ENCODE measurements at places on chromosomes 16 and 17. TPM values are rescaled to one million over a fixed set of nuclear protein-coding genes. Genes with fewer than 3 reads are reported as not detected.

DNA sequence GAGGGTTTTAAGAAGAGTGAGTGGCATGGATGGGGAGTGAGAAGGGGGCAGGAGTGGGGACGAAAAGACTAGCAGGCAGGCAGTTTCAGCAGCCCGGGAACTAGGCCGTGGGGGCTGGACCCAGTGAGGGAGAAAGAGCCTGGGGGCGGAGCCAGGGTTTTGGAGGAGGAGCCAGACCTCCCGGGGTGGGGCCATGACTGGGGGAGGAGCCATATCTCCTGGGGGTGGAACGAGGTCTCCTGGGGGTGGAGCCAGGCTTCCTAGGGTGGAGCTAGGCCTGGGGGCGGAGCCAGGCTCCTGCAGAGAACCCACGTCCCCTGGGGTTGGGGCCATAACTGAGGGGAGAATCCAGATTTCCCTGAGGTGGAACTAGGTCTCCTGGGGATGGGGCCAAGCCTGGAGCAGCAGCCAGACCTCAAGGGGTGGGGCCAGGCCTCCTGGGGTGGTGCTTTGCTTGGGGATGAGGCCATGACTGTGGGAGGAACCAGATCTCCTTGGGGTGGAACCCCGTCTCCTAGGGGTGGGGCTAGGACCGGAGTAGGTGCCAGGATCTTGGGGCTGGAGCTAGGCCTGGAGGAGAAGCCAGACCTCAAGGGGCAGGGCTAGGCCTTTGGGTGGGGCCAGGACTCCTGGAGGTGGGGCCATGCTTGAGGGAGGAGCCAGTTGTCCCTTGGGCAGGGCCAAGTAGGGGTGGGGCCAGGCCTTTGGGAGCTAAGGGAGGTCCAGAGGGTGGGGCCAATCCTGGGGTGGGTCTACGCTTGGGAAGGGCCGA lies 41.7 kb upstream of the JPH3 start:
- H3K27me3 ChIP-seq = no peaks in the 10 kb centered on the region
- H3K4me3 ChIP-seq = no peak overlapping the region
- no peaks in the 10 kb centered on the region for H3K4me1 ChIP-seq
- H3K27ac ChIP-seq = no peak overlapping the region

DNA sequence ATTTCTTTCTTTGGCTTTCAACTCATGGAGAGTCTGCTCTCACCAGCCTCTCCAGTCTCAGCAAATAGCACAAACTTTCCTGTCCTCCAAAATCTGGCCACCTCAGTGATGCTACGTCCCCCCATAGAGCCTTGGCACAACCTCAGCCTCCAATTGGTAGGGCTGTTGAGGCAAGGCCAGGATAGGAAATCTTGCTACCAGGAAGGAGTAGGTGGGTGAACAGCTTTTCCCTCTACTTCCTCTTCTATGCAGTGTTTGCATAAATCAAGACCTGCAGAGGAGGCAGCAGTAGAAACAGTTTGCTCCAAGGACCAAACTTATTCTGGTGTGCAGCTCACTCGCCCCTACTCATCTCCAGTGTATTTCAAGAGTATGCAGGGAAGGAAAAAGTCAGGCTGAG lies 701 bp upstream of the DPEP2 start:
- no peak for DNase-seq
- peaks cover 29% of the 10 kb centered on the region for H3K4me1 ChIP-seq
- no peaks in the 10 kb centered on the region for H3K27me3 ChIP-seq
- peak overlapping the region; percentile 75 for H3K4me3 ChIP-seq

DNA sequence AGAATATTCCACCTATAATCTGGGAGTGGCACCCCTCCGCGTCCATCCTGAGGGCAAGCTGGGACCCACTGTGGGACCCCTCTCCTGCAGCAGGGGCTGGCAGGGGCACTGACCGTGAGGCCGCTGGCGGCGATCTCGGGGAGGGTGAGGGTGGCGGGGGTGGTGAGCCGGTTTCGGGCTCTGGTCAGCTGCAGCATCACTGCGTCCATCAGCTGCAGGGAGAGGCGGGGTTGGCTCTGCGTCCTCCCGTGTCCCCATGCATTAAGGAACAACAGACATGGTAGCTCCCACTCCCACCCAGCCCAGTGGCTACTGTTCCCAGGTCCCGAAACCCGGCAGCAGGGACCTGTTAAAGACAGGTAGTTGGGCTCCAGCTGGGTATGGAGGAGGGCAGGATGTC lies 3.3 kb downstream of the SMIM22 start:
- H3K27ac ChIP-seq = no peak overlapping the region
- no peak overlapping the region for H3K4me3 ChIP-seq
- DNase-seq = no peak
- no peaks in the 10 kb centered on the region for H3K27me3 ChIP-seq

DNA sequence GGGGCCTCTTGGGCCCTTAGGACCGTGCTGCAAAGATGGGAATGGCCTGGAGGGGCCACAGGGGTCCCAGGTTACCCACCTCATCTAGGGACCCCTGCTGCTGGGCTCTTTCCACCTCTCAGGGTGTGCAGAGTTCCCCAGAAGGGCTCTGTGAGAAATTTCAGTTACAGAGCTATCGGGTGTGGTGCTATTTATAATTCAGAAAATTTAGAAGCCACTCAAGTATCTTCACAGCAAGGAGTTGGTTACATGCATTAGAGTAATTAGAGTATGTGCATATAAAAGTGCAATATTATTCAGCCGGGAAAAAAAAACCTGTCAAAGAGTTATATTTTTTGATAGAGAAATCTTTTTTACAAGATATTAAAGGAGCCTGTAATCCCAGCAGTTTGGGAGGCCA lies 18.9 kb downstream of the C16orf90 start:
- no peak overlapping the region for H3K27ac ChIP-seq
- DNase-seq = no peak
- H3K27me3 ChIP-seq = no peaks in the 10 kb centered on the region
- no peaks in the 10 kb centered on the region for H3K36me3 ChIP-seq
- no peak overlapping the region for H3K4me3 ChIP-seq

GRCh38 chr17:69725146-69725545 lies 310.6 kb downstream of the MAP2K6 start:
- no peak overlapping the region for H3K4me3 ChIP-seq
- no peak overlapping the region for H3K27ac ChIP-seq
- no peaks in the 10 kb centered on the region for H3K36me3 ChIP-seq
- no peaks in the 10 kb centered on the region for H3K27me3 ChIP-seq
- DNase-seq = no peak

DNA sequence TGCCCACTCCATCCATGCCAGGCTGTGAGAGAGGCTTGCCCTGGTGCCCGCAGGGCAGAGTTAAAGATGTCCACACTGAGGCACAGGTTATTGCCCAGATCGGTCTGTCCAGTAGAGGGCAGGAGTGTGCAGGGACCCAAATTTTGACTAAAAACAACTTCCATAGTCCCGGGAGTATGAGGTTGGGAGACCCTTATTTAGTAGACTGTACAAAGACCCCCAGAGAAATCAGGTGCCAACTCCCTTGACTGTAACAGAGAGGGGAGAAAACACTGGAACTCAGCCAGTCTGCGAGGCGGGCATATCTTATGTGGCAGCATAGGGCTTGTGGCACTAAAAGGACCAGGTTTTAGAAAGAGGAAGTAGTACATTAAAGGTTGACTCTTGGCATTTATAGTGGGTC lies 43.4 kb downstream of the HNF1B start:
- no peak overlapping the region for H3K27ac ChIP-seq
- H3K27me3 ChIP-seq = no peaks in the 10 kb centered on the region
- no peaks in the 10 kb centered on the region for H3K4me1 ChIP-seq

- H3K36me3 ChIP-seq = no peaks in the 10 kb centered on the region
- no peak overlapping the region for H3K4me3 ChIP-seq
- no peak overlapping the region for H3K27ac ChIP-seq
- no peaks in the 10 kb centered on the region for H3K4me1 ChIP-seq
- no peak for DNase-seq
Observed at GRCh38 chr17:65088621-65089360, 32.3 kb upstream of the GNA13 start.

GRCh38 chr17:8887301-8887700 lies 19.8 kb upstream of the PIK3R6 start:
- DNase-seq = no peak
- no peak overlapping the region for H3K4me3 ChIP-seq
- no peaks in the 10 kb centered on the region for H3K27me3 ChIP-seq
- H3K36me3 ChIP-seq = peaks cover 54% of the 10 kb centered on the region

DNA sequence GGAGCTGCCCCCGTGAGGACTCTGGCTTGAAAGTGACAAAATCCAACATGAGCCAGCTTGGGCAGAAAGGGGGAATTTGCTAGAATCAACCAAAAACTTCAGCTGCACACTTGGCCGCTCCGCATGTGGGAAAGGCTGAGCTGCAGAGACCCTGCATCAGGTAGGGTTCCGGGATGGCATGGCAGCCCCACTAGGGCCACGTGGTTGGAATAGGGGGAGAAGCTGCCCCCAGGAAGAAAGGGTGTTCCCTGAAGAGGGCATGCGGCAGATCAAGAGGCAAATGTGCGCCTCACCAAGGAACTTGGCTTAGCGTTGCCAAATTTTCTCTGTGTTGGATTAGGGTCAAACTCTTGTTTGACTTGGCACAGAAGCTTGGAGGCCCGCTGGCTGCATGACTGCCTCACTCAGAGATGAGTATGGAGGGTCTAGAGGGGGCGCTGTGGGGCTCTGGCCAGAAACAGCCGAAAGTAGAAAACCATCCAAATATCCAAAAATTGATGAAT lies 29.2 kb upstream of the WFIKKN2 start:
- H3K27ac ChIP-seq = no peak overlapping the region
- DNase-seq = no peak
- H3K27me3 ChIP-seq = no peaks in the 10 kb centered on the region
- no peaks in the 10 kb centered on the region for H3K36me3 ChIP-seq

DNA sequence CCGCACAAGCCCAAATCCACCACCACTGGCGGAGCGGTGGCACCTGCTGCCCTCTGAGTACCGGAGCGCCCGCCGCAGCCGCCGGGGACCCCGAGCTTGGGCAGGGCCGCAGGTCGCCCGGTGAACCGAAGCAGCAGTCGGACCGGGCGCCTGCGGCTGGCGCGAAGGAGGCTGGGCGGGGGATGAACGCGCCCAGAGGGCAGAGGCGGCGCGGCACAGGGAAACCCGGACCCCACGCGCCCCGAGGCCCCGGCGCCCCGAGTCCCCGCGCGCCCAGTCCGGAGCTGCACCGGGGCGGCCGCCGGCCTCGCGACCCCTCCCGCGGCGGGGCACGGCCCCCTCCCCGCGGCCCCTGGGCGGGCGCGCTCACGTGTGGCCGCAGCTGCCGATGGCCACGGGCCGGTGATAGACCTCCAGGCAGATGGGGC lies 393 bp downstream of the RNF166 start:
- peaks cover 40% of the 10 kb centered on the region for H3K4me1 ChIP-seq
- H3K27ac ChIP-seq = peak overlapping the region; percentile 88

DNA sequence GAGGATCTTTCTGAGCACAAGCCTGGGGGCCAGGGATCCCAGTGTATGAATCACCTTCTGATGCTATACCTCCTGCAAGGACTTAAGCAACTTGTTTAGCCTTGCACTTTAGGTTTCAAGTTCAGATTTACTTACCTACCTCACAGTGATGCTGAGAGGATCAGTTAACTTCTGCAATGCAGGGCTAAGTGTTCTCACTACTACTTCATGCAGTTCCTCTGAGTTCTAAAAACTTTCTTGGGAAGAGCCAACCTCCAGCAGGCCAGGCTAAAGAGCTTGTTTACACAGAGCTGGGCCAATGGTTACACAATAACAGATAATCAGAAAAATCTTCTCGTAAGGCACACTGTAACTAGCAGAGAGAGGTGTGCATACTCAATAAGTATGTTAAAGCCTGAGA lies 13.0 kb downstream of the VEZF1 start:
- no peak overlapping the region for H3K4me3 ChIP-seq
- DNase-seq = no peak
- peaks cover 22% of the 10 kb centered on the region for H3K36me3 ChIP-seq
- H3K27me3 ChIP-seq = no peaks in the 10 kb centered on the region
- H3K4me1 ChIP-seq = no peaks in the 10 kb centered on the region

DNA sequence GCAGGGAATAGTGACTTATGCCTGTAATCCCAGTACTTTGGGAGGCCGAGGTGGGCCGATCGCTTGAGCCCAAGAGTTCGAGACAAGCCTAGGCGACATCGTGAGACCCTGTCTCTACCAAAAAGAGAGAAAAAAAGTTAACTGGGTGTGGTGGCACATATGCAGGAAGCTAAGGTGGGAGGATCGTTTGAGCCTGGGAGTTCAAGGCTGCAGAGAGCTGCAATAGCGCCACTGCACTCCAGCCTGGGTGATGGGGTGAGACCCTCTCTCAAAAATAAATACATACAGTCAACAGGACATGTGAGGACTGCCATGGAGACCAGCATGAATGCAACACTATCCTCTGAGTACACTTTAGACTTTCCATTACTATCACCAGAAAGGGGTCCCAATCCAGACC lies 15.4 kb upstream of the ST6GALNAC2 start:
- no peak overlapping the region for H3K4me3 ChIP-seq
- no peak for DNase-seq
- H3K27me3 ChIP-seq = no peaks in the 10 kb centered on the region
- peaks cover 17% of the 10 kb centered on the region for H3K4me1 ChIP-seq

Gene NPIPB13
- 2.6 TPM for polyA plus RNA-seq

Gene EVPL
- polyA plus RNA-seq = 0.08 TPM

Gene TERB1
- polyA plus RNA-seq = not detected

Gene HOXB6
- not detected for polyA plus RNA-seq

Gene NUDT21
- 63.9 TPM for polyA plus RNA-seq
